ENCODE measurements at places on chromosomes 5 and 9.

DNA sequence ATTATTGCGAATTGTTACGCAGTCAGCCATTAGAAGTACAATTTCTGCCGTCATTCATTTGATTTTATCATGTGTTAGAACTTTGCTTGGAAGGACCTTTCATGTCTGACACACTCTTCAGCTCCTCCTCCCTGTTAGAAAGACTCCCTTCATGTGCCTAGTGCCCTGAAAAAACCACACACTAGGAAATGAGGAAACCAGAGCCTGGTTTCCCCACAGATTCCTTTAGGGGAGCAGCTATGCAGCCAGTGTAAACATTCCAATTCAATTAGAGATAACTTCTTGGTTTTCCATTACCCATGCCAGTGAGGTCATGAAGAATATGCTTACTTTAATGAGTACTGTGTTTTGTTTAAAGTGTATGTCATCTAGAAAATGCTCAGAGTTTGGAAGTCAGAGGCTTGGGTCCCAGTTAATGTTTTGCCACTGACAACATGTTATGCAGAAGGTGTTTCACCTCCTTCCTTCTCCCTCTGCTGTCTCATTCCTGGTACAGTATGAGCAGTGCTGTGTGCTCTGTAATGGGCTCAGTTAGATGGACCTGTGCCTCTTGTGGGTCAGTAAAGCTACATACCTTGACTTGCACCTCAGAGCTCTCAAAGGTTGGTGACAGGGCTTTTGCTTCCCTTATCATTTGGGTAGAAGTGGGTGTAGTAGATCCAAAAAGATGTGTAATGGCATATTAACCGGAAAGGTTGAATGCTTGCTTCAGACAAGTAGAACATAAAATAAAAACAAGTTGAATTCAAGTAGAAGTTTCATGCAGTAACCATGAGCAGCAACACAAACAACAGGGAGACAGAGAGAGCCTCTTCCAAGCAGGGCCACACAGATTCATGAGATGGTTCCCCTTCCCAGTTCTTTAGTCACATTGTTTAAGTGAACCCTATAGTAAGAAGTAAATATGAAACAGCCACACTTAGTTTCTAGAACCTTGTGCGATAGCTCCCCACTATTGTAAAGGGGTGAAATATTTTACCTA, 52.6 kb upstream of the TNFAIP8 start:
- no peak for DNase-seq
- H3K4me3 ChIP-seq: no peak overlapping the region
- no peak overlapping the region for H3K27ac ChIP-seq

- no peak overlapping the region for H3K4me3 ChIP-seq
- no peaks in the 10 kb centered on the region for H3K36me3 ChIP-seq
- DNase-seq: no peak
- H3K27ac ChIP-seq: no peak overlapping the region
- H3K4me1 ChIP-seq: no peaks in the 10 kb centered on the region
Observed at GRCh38 chr5:93735378-93735777, 6.0 kb downstream of the POU5F2 start.

GRCh38 chr5:98845878-98846277, 72.4 kb downstream of the RGMB start:
- no peak overlapping the region for H3K27ac ChIP-seq
- H3K36me3 ChIP-seq: 0 out of 2 replicates have a peak, but pooled peaks cover 3% of the 10 kb centered on the region
- no peak overlapping the region for H3K4me3 ChIP-seq
- DNase-seq: no peak

DNA sequence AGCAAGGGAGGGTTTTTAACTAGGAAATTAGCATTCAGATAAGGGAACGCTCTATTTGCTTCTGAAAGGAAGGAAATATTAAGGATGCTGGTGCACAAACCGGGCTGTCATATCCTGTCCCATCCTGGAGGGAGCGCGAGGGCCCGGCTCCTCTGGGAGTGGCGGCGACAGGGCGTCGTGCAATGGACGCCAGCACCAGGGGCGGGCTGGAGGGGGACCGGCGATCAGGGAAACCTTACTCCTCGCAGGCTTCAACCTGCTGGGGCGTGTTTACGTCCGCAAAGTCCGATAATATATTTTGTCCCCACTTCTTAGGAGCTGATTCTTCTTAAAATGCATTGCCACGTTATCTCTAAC, 197.1 kb upstream of the TBCA start:
- peaks cover 5% of the 10 kb centered on the region for H3K4me1 ChIP-seq
- peaks cover 69% of the 10 kb centered on the region for H3K27me3 ChIP-seq
- no peak overlapping the region for H3K27ac ChIP-seq

- no peak overlapping the region for H3K4me3 ChIP-seq
- no peaks in the 10 kb centered on the region for H3K36me3 ChIP-seq
- H3K4me1 ChIP-seq: peaks cover 13% of the 10 kb centered on the region
- H3K27ac ChIP-seq: no peak overlapping the region
- DNase-seq: no peak
- H3K27me3 ChIP-seq: no peaks in the 10 kb centered on the region
Observed at GRCh38 chr9:89425024-89425805, 72.7 kb downstream of the SEMA4D start.

DNA sequence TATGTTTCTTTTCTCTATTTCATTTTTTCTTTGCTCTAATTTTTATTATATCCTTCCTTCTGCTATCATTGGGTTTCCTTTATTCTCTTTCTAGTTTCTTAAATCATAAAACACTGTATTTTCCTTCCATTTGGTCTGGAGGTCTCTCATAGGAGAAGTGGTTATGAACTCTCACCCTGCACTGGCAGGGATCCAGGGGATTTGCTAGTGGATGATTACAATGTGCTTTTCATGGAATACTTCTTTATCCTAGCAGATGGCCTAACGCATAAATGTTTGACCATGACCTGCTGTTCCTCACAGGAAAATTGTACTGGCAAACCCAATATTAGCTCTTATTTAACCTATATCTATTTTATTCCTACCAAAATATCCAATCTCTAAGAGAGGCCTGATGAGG, 31.5 kb upstream of the SGCD start:
- no peaks in the 10 kb centered on the region for H3K36me3 ChIP-seq
- H3K4me1 ChIP-seq: no peaks in the 10 kb centered on the region

DNA sequence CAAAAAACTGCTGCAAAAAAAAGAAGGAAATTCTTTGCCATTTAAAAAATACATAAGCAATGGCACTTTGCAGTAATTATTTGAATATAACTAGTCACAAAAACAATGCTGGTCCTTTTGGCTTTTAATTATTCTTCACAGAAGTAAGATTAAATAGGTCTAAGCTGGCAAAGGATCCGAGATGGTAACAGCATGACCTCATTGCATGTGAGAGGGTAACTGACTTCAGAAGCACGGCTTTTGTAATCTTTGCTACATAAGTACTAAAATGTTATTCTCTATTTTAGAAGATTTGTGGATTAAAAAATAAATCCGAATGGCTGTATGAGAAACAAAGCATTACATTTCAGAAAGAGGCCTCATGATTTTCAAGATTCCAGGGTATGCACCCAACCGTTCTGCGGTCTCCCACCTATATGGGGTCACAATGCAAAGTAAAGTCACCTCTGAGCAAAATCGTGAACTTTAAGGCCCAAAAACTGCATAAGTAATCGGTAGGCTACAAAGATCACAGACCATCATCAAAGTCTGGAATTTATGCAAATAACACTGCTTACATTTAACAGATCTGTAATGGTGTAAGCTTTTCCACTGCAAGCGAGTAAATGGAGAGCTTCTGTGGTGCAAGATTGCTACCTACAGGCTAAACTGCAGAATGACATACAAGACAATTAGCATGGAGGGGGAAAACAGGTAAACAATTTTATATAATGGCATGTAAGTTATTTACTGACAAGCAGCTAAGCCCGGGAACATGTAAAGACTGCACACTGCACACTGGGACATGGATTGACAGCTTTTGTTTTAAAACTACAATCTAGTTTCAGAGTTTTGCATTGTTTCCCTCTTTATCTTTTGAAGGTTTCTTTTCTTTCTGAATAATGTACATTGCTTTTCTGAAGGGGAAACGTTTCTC, 231.6 kb downstream of the SLF1 start:
- H3K27ac ChIP-seq: no peak overlapping the region
- no peak for DNase-seq
- H3K4me1 ChIP-seq: 0 out of 2 replicates have a peak, but pooled peaks cover 3% of the 10 kb centered on the region
- H3K36me3 ChIP-seq: no peaks in the 10 kb centered on the region
- no peaks in the 10 kb centered on the region for H3K27me3 ChIP-seq

- H3K27ac ChIP-seq: no peak overlapping the region
- no peaks in the 10 kb centered on the region for H3K27me3 ChIP-seq
- no peaks in the 10 kb centered on the region for H3K4me1 ChIP-seq
- no peak for DNase-seq
- no peaks in the 10 kb centered on the region for H3K36me3 ChIP-seq
Observed at GRCh38 chr5:151280443-151280842, 23.1 kb downstream of the SLC36A3 start.

DNA sequence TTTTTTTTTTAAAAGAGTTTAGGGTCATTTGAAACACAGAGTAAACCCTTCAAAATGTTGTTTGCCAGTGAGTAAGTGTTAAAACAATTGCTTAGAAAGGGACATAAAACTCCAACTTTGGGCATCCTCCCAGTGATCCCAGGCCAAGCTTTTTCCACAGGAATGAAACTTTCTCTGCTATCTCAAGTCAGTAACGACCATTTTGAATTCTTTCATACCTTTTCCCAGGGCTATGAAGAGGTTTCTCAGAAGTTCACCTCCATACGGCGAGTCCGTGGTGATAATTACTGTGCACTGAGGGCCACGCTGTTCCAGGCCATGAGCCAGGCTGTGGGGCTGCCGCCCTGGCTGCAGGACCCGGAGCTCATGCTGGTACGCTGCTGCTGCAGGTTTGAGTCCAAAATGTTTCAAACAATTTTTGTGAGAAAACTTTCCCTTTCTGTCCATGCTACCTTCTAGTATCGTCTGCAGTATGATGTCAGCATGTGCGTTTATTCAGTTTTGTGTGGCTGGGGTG, 16.8 kb downstream of the OTULIN start:
- no peaks in the 10 kb centered on the region for H3K4me1 ChIP-seq
- DNase-seq: no peak
- no peak overlapping the region for H3K27ac ChIP-seq
- peaks cover 9% of the 10 kb centered on the region for H3K36me3 ChIP-seq
- H3K27me3 ChIP-seq: no peaks in the 10 kb centered on the region

- no peak overlapping the region for H3K27ac ChIP-seq
- H3K4me3 ChIP-seq: no peak overlapping the region
- no peak for DNase-seq
- H3K27me3 ChIP-seq: no peaks in the 10 kb centered on the region
- no peaks in the 10 kb centered on the region for H3K4me1 ChIP-seq
Observed at GRCh38 chr9:4131946-4132345, 167.9 kb downstream of the GLIS3 start.

- H3K4me3 ChIP-seq: no peak overlapping the region
- no peak for DNase-seq
- no peak overlapping the region for H3K27ac ChIP-seq
- H3K27me3 ChIP-seq: no peaks in the 10 kb centered on the region
Observed at GRCh38 chr5:36712706-36713105, 106.3 kb downstream of the SLC1A3 start.

GRCh38 chr5:161176221-161176620, 324.2 kb upstream of the ATP10B start:
- H3K36me3 ChIP-seq: no peaks in the 10 kb centered on the region
- no peaks in the 10 kb centered on the region for H3K27me3 ChIP-seq
- DNase-seq: no peak
- H3K4me3 ChIP-seq: no peak overlapping the region
- H3K4me1 ChIP-seq: no peaks in the 10 kb centered on the region

GRCh38 chr9:86655147-86655546, 292.2 kb downstream of the GAS1 start:
- no peaks in the 10 kb centered on the region for H3K36me3 ChIP-seq
- DNase-seq: no peak
- H3K4me3 ChIP-seq: no peak overlapping the region
- no peak overlapping the region for H3K27ac ChIP-seq
- no peaks in the 10 kb centered on the region for H3K4me1 ChIP-seq

DNA sequence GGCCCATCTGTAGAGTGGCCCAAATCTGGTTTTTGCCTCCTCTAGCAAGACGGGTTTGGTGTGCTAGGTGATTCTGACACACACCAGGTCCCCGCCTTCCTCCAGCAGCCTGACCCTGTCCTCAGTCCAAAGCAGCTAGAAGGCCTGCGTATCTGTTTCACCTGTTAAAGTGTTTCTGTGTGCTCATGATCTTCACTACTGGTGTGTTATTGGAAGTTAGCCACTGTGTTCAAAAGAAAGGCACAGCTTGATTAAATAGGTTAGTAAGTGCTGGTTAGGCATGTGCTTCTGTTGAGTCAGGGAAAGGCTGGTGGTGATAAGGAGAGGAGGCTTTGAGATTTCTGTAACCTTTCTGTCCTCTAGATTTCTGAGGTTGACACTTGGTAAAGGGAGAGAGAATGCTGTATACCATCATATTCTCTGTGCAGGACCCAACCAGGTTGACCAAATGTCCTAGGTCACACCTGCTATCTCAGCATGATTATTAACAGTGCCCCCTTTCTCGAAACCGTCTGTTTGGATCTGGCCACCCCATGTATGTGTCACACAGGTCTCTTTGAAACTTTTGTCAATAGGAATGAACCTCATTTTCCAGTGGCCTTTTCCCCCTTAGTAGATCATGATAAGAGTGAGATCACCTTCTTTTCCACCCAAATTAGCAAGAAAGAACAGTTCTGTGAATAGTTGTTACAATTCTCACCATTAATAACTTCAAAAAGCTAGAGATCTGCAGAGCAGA, 58.8 kb downstream of the ARHGAP26 start:
- H3K36me3 ChIP-seq: no peaks in the 10 kb centered on the region
- no peaks in the 10 kb centered on the region for H3K27me3 ChIP-seq
- no peak overlapping the region for H3K4me3 ChIP-seq
- peaks cover 13% of the 10 kb centered on the region for H3K4me1 ChIP-seq
- H3K27ac ChIP-seq: no peak overlapping the region

DNA sequence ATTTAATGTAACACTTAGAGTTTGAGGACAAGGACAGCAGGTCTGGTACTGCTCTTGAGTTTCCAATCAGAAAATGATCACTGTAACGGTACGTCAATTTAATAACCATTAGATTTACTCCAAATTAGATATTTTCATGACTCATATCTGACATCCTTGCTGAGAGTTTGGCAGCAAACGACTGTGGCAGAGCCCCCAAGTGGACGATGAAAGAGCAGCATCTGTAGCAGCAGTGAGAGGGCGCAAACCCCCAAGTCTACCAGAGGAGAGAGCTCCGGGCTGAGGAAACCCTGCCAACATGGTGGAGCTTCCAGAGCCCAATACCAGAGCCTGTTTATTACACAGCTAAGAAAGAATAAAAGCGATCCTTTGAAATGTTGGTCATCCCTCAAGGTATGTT, 73.2 kb upstream of the EPB41L4A start:
- no peaks in the 10 kb centered on the region for H3K4me1 ChIP-seq
- no peak overlapping the region for H3K4me3 ChIP-seq
- H3K36me3 ChIP-seq: no peaks in the 10 kb centered on the region
- peak; percentile 56 for DNase-seq
- no peak overlapping the region for H3K27ac ChIP-seq
- H3K27me3 ChIP-seq: no peaks in the 10 kb centered on the region

All from H1 (cell line).